ENCODE measurements at places on chromosomes 5 and 9. TPM values are rescaled to one million over a fixed set of nuclear protein-coding genes. Genes with fewer than 3 reads are reported as not detected.

Gene SLC6A7
- total RNA-seq = 0.03 TPM

Gene FGF18
- total RNA-seq = not detected

- no peak for DNase-seq
Observed at GRCh38 chr5:54991416-54991815, 6.0 kb upstream of the ESM1 start.

GRCh38 chr9:69637817-69638200 lies 34.4 kb downstream of the APBA1 start:
- DNase-seq = peak; percentile 42

GRCh38 chr9:32550150-32550561 lies 2.0 kb upstream of the SMIM27 start:
- peak; percentile 26 for DNase-seq

DNA sequence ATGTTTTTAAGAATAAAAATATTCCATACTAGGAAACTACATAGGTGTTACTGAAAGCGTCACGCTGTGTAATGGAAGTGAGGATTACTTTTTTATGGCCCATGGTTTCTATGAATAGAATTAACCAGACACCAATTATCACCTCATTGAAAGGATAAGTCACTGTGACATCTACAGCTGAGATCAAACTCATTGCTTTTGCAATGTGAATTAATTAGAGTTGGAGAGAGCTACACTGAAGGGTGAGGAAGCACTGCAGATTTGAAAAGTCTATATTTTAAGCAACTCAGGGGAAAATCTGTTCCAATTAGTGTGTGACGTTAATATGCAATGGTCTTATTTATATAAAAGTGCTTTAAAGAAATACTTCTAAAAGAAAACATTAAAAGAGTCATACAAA lies 1300.1 kb upstream of the DMAC1 start:
- no peak for DNase-seq

- DNase-seq = no peak
Observed at GRCh38 chr5:140228364-140228837, 53.4 kb downstream of the CYSTM1 start.

All from HT1080 (cell line).